ENCODE measurements at places on chromosomes 5 and 9.

DNA sequence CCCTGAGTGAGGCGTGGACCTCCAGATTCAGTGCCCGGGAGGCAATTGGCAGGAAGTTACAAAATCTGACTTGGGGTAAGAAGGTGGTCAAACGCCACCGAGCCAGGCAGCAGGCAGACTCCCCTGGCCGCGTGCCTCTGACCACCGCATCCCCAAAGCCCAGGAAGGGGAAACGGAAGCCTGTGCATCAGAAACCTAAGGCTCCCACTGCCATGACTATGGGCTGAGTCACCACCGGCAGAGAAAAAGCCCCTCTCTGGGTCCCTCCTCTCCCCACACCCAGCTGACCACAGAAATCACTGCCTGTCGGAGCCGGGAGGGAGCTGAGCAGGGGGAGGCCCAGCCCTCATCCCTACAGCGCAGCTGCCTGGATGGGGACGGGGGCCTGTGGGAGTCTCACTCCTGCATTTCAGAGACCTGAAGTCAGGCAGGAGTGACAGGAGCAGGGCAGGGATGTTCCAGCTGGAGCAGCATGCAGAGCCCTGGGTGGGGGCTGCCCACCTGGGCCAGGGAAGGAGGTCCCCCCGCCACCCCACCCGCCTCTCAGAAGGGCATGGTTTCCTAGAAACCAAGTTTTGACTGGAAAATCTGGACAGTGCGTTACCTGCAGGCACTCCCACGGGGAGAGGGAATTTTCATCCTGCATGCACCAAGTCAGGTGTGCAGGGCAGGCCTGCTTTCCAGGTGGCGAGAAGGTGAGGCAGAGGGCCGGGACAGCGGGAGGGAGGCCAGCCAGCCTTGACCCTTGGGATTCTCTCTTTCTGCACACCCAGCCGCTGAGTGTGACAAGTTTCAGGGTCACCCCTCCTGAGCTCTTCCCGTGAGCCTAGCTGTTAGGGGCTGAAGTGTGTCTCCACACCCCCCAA is 68.2 kb downstream of the LRSAM1 start:
- H3K27me3 ChIP-seq, result no peaks in the 10 kb centered on the region
- peaks cover 31% of the 10 kb centered on the region for H3K36me3 ChIP-seq
- no peak overlapping the region for H3K27ac ChIP-seq
- no peak for DNase-seq
- H3K4me1 ChIP-seq, result peaks cover 2% of the 10 kb centered on the region

GRCh38 chr9:36571333-36571732 is 1.4 kb upstream of the MELK start:
- DNase-seq, result no peak
- H3K4me1 ChIP-seq, result peaks cover 2% of the 10 kb centered on the region
- H3K27ac ChIP-seq, result no peak overlapping the region
- H3K36me3 ChIP-seq, result no peaks in the 10 kb centered on the region
- H3K4me3 ChIP-seq, result no peak overlapping the region
- H3K27me3 ChIP-seq, result no peaks in the 10 kb centered on the region

DNA sequence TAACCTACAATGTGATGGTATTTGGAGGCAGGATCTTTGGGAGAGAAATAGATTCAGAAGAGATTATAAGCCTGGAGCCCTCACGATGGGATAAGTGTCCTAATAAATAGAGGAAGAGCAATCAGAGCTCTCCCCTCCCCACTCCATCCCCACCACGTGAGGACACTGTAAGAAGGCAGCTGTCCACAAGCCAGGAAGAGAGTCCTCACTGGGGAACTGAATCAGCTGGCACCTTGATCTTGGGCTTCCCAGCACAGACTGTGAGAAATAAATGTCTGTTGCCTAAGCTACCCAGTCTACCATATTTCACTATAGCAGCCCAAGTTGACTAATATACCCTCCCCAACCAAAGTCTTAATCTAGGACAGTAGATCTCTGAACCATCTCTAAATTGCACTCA is 118.1 kb downstream of the SUSD1 start:
- H3K4me3 ChIP-seq, result no peak overlapping the region
- no peaks in the 10 kb centered on the region for H3K27me3 ChIP-seq
- H3K4me1 ChIP-seq, result no peaks in the 10 kb centered on the region
- DNase-seq, result no peak

GRCh38 chr9:4413856-4414255 is 76.4 kb upstream of the SLC1A1 start:
- H3K27ac ChIP-seq, result no peak overlapping the region
- DNase-seq, result no peak
- H3K4me3 ChIP-seq, result no peak overlapping the region
- H3K4me1 ChIP-seq, result no peaks in the 10 kb centered on the region
- no peaks in the 10 kb centered on the region for H3K36me3 ChIP-seq

- no peaks in the 10 kb centered on the region for H3K36me3 ChIP-seq
- DNase-seq, result no peak
- no peak overlapping the region for H3K27ac ChIP-seq
- H3K4me3 ChIP-seq, result no peak overlapping the region
These were observed 3.5 kb downstream of the NXNL2 start for GRCh38 chr9:88538311-88539085.

- no peak for DNase-seq
- no peak overlapping the region for H3K4me3 ChIP-seq
- H3K27ac ChIP-seq, result no peak overlapping the region
- H3K27me3 ChIP-seq, result no peaks in the 10 kb centered on the region
These were observed 344.9 kb downstream of the ARL15 start for GRCh38 chr5:53965459-53965858.
